Suppressor macrophage treated with lipopolysaccharide for 4 hours (primary cell): ENCODE measurements at places on chromosomes 3 and 15.

DNA sequence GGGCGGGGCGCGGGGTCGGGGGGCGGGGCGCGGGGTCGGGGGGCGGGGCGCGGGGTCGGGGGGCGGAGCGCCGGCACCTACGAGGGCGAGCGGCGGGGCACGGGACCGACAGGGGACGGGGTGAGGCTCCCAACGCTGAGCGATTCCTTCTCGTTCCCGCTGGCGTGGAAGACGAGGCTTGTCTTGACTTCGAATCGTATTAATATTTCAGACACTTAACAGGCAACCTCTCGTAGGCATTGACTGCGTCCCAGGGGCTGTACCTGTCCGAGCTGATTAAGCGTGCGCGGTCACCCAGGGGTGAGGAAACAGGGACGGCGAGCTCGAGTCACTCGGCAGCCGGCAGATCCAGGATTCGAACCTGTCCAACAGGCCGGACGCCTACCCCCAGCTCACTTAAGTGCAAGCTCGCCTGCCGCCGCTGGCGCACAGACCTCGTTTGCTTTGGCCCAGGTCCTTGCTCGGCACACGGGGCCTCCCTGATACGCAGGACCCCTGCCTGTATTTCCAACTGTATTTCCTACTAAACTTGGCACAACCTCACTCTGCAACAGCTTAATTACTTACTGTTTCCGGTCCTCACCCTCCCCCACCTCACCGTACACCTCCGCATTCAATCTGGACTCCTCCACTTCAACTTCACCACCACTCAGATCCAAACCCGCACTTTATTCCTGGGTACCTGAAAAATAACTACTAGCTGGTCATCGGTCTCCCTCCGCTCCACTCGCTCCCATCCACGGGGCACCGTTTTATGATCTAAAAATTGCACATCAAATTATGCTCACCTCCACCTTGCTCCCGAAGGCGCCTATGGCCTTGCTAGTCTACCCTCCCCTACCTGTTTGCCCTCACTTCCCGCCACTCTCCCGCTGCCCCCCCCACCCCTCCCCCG is 722 bp upstream of the ZXDC start:
- no peak for DNase-seq

- DNase-seq, result no peak
Observed at GRCh38 chr3:28253040-28253715, 11.8 kb downstream of the CMC1 start.

- no peak for DNase-seq
Observed at GRCh38 chr3:81291586-81291985, 469.9 kb downstream of the GBE1 start.

- no peak for DNase-seq
Observed at GRCh38 chr3:99810403-99810802, 7.3 kb upstream of the CMSS1 start.

DNA sequence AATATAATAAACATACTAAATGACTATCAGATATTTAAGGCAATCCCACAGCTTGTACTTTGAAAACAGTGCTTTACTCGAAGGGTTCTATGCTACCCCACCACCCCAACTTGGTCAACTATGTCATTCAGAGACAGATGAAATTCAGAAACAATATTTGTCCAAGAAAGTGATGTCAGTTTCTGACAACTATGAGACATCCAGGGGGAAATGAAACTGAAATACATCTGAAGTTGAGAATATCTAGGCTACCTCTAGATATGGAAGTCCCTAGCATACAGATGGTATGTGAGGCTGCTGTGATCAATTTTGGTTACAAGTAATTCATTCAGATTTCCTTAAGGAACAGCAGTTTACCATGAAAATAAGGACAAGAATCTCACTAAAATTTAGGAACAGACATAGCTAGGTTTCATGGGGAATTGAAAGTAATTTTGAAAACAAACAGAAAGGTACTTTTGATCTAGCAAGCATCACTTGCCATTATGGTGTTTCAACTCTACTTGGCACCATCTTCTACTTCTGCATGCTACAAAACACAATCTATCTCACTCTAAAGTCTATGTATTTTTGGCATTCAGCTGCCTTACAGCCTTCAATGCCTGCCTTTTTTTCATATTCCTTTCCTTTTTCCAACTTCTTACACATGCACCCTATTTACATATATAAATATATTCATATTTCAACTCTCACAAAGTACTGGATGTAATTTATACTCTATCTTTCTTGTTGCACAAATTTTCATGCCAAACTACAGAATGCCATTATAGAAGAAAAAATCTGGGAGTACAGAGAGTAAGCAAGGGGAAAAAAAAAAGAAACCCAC is 21.7 kb downstream of the ATG3 start:
- peak; percentile 78 for DNase-seq

DNA sequence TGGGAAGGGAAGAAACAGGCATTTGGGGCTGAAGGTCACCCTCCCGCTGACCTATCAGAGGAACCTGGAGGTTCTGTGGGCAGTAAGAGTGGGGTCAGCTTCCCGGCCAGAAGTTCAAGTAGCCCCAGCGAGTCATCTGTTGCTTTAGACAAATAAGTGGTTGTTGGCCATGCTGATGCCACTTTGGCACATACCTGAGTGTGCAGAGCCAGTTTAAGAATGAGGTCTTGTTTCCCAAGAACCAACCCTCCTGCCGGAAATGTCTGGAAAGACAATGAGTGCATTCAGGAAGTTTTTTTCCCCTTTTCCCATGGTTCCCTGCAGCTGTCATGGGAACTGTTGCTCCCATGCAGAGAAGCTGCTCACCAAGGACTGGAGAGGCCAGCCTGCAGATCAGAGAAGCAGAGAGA is 166.7 kb downstream of the ZNF621 start:
- DNase-seq, result peak; percentile 13

DNA sequence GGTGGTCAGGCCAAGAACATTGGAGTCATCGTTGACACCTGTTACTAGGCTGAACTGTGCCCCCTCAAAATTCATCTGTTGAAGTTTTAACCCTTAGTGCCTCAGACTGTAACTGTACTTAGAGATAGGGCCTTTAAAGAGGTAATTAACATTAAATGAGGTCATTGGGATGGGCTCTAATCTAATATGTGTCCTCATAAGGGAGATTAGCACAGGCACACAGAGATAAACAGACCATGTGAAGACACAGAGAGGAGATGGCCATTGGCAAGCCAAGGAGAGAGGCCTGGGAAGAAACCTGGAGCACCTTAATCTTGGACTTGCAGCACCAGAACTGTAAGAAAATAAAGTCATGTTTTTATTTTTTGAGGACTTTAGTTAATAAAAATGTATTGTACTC is 59.6 kb downstream of the PLCL2 start:
- no peak for DNase-seq

GRCh38 chr3:29871087-29871486 is 590.2 kb downstream of the RBMS3 start:
- no peak for DNase-seq

- no peak for DNase-seq
Observed at GRCh38 chr15:55218056-55218455, 21.3 kb upstream of the RSL24D1 start.

DNA sequence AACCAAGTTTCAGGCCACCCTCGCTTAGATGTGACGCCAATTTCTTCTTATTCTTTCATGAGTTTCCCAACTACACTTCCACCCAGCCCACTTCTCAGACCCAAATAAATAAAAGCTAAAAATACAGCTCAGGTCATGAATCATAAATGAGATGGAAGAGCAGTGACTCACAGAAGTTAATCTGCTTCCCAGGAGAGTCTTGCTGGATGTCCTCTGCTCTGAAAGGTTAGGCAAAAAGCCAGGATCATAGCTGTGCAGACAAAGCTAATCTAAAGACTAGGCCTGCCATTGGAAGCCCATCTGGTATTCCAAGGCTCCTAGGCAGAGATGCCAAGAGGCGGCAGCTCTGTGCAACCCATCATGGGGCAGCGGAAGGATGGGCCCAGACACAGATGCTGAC is 24.1 kb downstream of the SHC4 start:
- DNase-seq, result no peak
